ENCODE measurements at places on chromosomes 5 and 9.

GRCh38 chr5:6961837-6962635, 248.8 kb downstream of the TENT4A start:
- no peak for DNase-seq

DNA sequence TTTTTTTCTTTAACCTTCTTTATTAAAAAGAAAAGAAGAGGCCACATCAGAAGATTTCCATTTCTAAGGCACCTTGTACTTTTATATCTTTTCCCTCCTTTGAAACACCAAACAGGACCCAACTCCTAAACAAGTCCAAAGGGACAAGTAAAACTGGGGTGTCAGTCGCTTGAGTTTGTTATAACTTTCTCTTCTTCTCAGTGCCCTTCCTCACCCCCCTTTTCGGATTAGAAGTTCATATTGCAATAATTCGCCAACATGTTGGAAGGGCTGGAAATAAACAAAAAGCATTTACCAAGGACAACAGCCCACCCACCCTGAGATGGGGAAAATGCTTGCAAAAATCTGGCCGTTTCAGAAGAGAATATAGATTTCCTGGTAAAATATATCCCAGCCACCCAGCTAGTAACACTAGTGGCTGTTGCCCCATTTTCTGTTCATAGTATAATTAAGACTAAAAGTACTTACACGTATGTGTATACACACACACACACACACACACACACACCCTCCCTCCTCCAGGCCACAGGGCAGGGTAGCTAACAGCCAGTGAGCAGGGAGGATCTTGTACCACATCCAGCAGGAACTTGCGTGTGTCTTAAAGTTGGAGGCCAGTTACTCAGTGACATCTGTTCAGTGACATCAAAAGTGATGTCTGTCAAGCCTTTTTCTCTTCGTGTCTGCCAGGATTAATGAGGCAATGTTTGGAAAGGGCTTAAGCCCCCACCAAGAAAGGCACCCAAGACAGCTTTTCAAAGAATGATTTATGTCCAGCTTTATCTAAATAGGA, 149.1 kb upstream of the KLF4 start:
- peak; percentile 74 for DNase-seq

DNA sequence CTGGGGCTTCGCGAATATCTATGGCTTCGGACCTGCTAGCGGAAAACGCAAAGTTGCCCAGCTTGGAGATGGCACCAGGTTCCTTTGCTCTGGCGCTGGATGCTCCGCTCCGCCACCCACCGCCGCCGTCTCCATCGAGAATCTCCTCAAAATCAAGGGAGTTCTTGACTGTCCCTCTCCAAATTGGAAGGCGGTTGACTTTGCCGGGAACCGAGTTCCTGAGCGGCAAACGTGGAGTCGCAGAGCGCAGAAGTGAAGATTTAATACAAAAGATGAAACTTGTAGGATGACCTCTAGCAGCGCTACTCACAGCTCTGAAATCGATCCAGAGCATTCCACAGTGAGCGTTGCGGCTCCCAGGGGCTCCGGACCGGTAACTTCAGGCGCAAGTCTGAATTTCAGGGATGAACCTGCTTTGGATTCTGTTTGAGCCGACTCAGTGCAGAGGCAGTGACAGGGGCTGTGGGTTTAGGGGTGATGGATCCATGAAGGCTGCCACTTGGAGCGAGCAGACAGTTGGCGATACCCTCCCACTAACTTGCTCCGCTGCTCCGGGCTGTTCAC, 1641.5 kb upstream of the C9orf72 start:
- no peak for DNase-seq

DNA sequence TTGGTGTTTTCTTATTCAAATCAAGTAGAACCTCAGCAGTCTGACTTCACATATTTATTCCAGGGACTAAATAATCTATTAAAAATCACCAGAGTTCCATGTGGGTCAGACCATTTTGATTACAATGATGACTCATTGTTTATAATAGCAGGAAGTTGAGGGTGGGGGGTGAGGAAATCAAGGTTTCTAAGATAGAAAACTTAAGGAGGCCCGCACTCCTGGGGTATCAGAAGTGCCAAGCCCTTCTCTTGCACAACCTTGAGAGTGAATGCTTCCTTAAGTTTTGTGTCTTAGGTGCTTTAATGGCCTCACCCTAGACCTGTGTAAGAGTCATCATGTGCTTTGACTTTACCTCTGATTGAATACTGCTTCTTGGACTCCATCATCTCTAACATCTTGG, 31.9 kb upstream of the NPR3 start:
- DNase-seq, result peak; percentile 5

DNA sequence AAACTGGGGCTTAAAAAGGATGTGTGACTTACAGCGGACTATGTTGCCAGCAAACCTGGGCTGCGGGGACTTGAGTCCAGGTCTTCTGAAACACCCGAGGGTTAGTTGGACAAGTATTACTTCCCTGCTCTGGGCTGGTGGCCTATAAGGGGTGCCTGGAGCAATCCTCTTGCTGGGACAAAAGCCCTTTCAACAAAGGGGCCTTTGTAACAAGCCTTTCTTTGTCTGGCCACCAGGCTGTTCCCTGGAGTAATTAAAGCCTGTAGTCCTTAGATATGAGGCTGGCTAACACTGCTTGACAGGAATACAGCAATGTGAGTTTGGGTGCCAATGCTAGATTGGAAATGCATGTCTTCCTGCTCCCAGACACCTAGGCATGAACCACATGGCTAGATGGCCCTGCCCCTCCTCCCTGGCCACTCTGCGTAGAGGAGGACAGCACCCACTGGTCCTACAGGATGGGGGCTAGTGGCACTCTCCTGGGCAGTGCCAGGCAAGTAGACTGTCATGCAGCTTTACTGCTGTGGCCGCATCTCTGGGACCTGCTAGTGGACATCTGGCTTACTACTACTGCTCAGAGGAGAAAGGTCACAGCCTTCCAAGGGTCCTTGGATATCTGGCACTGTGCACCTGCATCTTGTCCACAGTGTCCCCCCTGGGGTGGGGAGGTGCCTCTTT, 343.1 kb downstream of the ZSWIM6 start:
- DNase-seq, result no peak

- no peak for DNase-seq
Observed at GRCh38 chr5:161001604-161002003, 149.6 kb upstream of the ATP10B start.

GRCh38 chr5:67875601-67876000, 340.0 kb upstream of the PIK3R1 start:
- DNase-seq, result peak; percentile 64

DNA sequence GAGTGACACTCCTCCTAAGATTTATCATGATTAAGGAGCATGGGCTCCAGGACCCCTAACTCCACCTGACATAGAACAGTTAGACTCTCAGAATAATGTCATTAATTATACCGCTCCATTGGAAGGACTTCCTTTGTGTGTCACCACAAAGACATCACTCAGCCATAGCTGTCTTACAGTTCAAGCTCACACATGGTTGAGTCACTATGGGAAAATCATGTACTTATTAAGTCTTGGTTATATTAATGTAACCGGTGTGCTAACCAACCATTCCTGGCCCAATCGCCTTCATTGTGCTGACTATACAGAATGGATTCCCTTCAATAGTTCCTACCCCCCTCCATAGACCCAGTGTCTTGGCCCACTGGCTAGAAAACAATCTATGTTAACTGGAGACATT, 10.9 kb upstream of the MCCC2 start:
- DNase-seq, result no peak

GRCh38 chr9:84374013-84374412, 33.5 kb upstream of the SLC28A3 start:
- no peak for DNase-seq

DNA sequence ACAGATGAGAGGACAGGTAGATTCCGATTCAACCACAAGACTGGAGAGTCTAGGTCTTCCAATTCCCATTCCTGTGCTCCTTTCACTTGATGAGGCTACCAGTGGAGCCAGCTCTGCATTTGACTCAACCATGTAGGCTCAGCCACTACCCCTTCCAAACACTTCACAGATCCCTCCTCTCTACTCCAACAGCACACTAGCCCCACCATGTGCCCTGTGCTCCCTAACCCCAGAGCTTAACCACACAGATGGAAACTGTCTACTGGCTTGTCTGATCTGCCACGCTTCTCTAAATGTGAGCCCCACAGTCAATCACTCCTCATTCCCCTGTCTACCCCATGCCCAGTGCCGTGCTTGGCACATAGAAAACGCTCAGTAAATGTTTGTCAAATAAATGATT, 508.2 kb downstream of the CDK5RAP2 start:
- no peak for DNase-seq

DNA sequence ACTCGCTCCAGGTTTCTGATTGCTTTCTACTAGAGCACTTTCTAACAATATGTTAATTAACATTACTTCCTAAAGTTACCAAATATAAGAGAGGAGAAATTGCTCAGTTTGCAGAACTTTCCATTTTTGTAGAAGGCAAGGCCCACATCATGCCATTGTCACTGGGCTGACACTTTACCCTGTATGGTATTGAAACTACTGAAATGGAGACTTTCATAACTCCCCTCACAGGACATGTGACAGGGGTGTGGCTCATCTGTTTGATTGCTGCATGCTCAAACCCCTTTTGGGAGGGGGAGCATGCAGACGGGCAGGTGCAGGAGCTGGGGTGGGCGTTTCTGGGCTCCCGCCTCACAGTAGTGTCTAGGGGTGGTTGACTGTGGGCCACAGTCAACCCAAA, 206.3 kb upstream of the GHR start:
- no peak for DNase-seq

DNA sequence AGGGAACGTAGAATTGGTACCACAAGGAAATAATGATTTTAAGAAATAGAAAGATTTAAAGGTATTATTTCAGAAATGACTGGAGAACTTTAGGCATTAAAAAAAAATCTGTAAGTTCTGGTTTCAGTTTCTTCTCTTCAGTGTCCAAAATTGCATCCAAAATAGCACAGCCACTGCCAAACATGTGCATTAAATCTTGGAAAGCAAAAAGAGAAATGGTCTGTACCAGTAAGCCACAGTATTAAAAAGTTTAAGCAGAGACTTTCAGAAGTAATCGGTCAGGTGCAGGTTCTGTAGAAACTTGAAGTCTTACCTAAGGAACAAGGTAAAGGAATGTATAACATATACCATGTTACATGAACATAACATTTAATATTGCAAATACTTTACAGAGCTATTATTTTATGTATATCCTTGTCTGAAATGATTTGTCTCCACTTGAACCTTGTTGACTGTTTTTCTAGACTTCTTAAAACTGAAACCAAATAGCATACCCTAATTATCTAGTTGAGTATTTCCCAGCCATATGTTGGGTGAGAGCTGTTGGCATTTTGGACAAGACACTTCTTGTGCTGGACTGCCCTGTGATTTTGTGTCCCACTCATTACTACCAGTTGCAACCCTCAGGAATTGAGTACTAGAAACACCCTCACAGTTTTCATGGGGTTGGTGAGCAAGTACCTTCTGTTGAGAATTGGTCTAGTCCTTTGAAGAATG, 32.1 kb downstream of the NIPBL start:
- no peak for DNase-seq

DNA sequence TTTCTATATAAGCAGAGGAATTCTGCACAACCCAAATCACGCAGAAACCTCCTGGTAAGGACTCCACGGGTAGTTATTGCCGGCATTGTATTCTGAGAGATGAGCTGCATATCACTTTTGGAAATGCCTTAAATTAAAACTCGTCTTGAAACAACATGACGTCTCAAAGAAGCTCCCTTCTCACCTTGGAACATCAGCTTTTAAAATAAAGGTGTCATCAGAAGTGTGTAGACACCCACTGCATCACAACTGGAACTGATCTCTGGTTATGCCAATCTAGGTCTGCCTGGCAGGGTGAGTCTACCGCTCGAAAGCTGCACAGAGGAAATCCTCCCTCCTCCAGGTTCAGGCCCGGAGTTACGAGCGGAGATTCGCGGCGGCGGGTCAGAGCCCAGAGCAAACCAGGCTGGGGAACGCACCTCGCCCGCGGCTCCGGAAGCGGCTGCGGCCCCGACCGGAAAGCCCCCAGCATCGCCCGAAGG, 974 bp upstream of the SLC12A2 start:
- no peak for DNase-seq

All from EH (cell line).